AG04449 (cell line): ENCODE measurements at places on chromosomes 12 and 14.
A peak's percentile ranks its signal among the peaks of the same experiment; 100 is the strongest.

DNA sequence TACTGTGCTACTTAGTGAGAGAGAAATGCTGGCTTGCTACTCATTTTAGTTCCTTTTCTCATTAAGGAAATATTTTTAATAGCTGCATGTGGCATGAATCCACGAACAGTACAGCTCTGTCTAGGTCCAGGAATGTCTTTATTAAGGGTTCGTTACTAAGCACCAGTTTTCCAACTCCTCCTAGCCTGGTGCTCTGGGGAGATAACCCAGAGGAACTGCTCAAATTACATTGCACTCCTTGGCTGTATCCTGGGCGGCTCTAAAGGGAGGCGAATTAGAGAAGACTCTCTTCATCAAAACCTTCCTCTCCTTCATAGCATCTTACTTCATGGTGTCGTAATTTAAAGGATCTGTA is 101.3 kb downstream of the PPM1A start:
- DNase-seq = no peak

GRCh38 chr14:96962337-96962736 is 165.2 kb downstream of the VRK1 start:
- DNase-seq = no peak

DNA sequence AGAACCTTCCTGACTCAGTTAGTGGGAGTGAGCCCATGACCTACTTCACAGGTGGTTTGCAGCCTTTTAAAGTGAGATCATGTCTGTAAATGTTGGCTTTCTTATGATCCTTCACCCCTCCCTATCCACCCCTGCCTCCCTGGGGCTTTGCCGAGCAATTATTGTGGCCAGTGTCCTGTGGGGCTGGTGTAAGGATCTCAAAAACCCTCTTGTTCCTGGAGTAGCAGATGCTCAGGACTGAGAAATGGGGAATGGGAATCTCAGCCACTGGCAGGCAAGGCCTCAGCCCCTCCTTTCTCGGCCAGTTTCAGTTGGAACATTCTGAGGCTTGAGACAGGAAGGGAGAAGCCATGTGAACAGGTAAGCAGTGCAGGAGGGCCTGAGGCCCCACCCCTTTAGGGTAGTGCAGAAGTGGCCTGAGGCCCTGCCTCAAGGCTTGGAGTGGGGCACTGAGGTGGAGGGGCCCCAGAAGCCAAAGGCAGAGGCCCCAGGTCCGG is 53.8 kb downstream of the PLEKHG3 start:
- no peak for DNase-seq

- DNase-seq = no peak
These were observed 33.5 kb upstream of the CCDC63 start for GRCh38 chr12:110813285-110813684.

DNA sequence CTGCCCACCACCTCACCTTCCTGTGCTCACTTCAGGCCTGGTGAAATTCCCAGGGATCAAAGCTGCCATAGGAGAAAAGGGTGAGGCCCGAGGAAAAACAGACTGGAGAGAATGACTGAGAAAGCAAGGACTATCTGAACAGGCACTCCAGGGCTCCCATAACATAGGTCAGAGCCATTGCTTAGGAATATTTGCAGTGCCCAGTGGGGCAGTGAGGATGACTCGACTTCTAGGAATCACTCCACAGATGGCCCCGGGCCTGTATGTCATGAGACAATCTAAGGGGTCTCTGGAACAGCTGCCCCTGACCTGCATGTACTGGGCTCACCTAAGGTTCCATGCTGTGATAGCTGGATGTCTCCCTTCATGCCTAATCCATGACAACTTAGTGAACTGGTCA is 51.6 kb downstream of the GPHB5 start:
- no peak for DNase-seq

- DNase-seq = no peak
These were observed 190.2 kb downstream of the FSCB start for GRCh38 chr14:44316647-44317440.

DNA sequence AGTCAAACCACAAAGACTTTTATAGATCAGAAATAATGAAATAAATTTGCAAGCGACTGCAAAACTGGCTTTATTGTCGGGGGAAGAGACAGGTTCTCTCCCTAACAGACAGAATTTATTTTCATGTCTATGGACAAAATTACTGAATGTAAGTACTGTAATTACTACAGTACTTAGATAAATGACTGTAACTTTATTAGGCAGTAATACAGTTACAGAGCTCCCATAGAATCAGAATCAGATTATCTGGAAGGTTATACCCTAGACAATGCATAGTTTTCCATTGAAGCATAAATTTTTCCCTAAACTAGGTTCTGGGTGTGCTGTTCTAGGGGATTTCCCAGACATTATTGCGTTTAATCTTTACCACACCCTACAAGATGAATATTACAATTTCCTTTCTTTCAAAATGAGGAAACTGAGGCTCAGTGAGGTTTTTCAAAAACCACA is 114.2 kb downstream of the C12orf75 start:
- no peak for DNase-seq

- no peak for DNase-seq
These were observed 364.9 kb downstream of the GALC start for GRCh38 chr14:87628129-87628528.

GRCh38 chr12:47808050-47808449 is 11.7 kb downstream of the HDAC7 start:
- no peak for DNase-seq

DNA sequence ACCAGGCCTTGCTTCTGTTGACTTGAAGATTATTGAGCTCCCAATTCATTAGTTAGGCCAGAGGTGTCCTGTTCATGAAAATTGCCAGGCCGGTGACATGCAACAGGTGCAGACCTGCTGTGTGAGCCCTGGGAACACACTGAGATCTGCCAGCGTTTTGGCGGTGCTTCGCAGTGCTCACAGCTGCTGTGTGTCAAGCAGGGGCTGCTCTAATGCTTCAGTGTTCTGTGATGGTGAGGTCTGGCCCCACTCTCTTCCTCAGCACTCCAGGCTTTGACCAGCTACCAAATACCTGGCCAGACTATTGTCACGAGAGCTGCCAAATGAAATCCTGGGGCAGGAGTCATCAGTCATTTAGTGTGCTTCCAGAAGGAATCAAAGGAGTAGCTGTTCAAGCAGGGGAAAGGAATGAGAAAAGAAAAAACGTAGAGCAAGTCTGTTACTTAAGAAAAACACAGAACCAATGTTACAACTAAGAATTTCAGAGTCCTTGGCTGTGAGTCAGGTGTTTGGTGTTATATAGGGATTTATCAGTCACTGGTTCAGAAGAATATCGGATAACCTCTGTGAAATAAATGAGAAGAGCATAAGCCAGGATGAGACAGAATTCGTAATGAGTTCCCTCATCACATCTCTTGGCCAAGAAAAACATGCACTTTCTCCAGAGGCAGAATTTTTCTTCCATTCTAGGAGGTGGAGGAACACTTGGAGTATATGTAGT is 150.8 kb downstream of the FBXL14 start:
- DNase-seq = peak; percentile 78

- DNase-seq = no peak
These were observed 17.9 kb upstream of the FAM234B start for GRCh38 chr12:13026286-13026685.

DNA sequence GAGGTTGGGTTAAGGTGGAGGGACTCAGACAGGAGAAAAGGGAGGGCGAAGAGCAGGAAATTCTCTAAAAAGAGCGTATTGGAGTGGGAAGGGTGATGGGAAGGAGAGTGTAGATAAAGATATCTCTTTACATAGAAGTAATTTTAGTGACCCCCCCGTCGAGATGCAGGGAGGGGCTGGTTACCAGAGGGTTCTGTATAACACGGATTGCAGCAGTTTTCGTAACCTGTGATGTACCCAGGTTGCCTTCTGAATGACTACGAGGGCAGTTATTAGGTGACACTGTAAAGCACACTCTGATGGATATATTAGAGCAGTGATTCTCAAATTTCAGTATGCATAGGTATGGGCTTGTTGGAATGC is 443 bp downstream of the DNAL1 start:
- DNase-seq = no peak

DNA sequence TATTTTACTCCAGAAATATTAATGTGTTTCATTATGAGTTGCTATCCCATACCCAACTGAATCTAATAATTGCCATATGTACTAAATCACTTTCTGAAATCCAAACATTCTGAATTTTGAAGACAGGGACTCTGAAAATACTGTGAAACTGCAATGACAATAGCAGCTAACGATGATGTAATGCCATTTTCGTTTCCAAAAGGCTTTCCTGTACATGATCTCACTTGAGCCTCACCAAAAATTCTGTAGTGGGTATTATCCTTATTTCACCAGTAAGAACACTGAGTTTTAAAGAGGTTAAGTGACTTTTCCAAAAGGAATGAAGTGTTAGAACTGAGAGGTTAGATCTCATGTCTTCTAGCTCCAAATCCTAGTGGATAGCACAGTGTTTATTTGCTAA is 133.3 kb downstream of the FLRT2 start:
- no peak for DNase-seq

- DNase-seq = no peak
These were observed 44.6 kb upstream of the KITLG start for GRCh38 chr12:88624911-88625310.

GRCh38 chr14:99506276-99506675 is 25.1 kb downstream of the CCNK start:
- no peak for DNase-seq

- no peak for DNase-seq
These were observed 116.2 kb downstream of the TRHDE start for GRCh38 chr12:72388322-72388721.

- no peak for DNase-seq
These were observed 417.1 kb upstream of the TMTC1 start for GRCh38 chr12:30200864-30201263.

DNA sequence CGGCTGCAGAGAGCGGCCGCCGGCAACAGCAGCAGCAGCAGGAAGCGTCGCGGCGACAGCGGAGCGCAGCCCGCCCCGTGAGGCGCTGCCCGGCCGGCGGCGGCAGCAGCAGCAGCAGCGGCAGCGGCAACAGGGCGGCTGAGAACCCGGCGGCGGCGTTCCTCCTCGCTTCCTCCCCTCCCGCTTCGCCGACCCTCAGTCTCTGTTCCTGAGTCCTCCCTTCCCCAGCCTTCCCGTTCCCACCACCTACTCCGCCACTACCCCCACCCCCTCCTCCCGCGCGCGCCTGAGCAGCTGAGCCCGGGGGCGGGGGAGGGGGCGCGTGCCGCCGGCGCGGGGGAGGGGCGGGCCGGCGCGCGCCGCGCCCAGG is 310 bp downstream of the BICDL1 start:
- DNase-seq = no peak

GRCh38 chr12:65903691-65904383 is 79.6 kb downstream of the HMGA2 start:
- no peak for DNase-seq

DNA sequence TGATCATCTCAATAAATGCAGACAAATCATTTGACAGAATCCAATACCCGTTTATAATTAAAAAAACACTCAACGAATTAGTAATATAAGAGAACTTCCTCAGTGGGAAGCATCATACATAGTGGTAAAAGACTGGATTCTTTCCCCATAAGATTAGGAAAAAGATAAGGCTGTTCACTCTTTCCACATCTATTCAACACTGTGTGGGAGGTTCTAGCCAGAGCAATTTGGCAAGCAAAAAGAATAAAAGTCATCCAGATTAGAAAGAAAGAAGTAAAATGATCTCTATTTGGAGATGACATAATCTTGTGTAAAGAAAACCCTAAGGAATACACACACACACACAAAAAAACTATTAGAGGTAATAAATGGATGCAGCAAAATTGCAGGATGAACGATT is 38.4 kb downstream of the YEATS4 start:
- no peak for DNase-seq

- DNase-seq = no peak
These were observed 24.1 kb downstream of the PRIMA1 start for GRCh38 chr14:93764211-93764659.

- DNase-seq = no peak
These were observed 65.6 kb downstream of the CCDC88C start for GRCh38 chr14:91352053-91352452.

- DNase-seq = no peak
These were observed 12.3 kb downstream of the SCARB1 start for GRCh38 chr12:124851342-124851741.

DNA sequence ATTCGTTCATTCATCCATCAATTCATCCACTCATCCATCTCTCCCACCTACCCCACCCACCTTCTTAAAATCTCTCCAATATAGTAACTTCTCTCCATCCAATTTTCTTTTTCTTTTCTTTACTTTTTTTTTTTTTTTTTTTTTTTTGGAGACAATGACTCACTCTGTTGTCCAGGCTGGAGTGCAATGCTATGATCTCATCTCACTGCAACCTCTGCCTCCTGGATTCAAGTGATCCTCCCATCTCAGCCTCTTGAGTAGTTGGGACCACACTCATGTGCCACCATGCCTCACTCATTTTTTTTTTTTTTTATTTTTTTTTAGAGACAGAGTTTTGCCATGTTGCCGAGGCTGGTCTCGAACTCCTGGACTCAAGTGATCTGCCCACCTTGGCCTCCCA is 118.4 kb downstream of the SUDS3 start:
- no peak for DNase-seq

- DNase-seq = no peak
These were observed 55.6 kb downstream of the ZC3H14 start for GRCh38 chr14:88618476-88618875.
